ENCODE measurements at places on chromosomes 3 and 15. TPM values are rescaled to one million over a fixed set of nuclear protein-coding genes. Genes with fewer than 3 reads are reported as not detected.

Gene POTEB2
- total RNA-seq = not detected

Gene BTLA
- total RNA-seq = 0.35 TPM

Gene PLCH1
- total RNA-seq = not detected

DNA sequence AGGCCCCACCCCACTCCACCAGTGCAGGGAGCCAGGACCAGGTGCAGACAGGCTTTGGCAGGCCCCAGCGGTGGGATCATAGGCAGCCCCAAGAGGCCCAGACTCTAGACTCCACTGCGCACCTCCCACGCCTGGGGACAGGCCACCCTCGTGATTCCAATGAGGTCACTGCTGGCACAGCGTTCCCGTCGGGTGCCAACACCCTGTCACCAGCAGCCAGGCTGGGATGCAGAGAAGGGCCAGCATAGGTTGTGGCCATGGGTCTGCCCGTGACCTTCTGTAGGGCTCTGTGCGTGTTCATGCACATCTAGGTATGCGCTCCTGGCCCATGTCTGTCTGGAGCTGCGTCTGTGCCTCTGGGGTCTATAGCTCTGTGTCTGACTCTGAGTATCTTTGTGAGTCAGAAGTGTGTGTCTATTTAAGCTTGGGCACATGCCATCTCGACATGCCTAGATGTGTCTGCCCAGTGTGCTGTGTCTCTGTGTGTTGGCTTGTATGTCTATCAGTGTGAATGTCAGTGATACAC is 13.0 kb downstream of the VIPR1 start:
- no peak for DNase-seq

GRCh38 chr3:25588441-25589103 is 76.1 kb downstream of the TOP2B start:
- DNase-seq = no peak

DNA sequence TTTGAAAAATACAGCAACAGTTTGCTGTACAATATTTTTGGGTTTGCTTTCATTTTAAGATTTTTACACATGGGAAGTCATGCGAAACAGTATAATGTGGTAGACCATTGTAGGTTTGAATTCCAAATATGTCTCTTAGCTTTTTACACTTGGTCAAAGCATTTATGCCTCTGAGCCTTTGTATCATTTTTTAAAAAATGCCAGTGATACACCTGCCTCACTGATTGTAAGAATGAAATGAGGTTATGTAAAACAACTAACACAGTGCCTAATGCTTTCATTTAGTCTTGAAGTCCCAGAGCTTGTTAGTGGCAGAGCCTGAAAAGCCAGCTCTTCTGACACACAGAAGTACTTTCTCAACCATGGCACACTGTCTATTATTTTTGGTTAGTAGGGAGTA is 202.0 kb downstream of the UBE2E2 start:
- no peak for DNase-seq

DNA sequence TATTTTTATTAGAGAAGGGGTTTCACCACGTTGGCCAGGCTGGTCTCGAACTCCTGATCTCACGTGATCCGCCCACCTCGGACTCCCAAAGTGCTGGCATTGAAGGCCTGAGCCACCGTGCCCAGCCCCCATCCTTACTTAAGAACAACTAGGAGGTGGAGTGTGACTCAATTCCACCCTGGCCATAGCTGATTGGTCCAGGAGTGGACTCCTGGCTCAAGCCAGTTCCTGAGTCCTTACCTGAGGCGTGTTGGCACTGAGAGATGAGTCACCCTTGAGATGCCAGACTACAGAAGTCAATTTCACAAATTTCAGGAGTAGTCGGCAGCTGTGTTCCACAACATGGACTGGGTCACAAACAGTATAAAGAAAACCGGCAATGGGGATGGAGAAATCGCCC is 124.2 kb downstream of the SHQ1 start:
- no peak for DNase-seq
